ENCODE measurements at places on chromosomes 12 and 14.
A peak's percentile ranks its signal among the peaks of the same experiment; 100 is the strongest.

GRCh38 chr14:95146079-95146771, 11.1 kb downstream of the DICER1 start:
- DNase-seq: no peak

- DNase-seq: no peak
These were observed 132.7 kb downstream of the SPTSSA start for GRCh38 chr14:34329301-34329700.

GRCh38 chr12:39764944-39765560, 145.4 kb upstream of the ABCD2 start:
- peak; percentile 42 for DNase-seq

GRCh38 chr14:53278602-53279506, 125.7 kb upstream of the DDHD1 start:
- DNase-seq: peak; percentile 42
